Activated CD4-positive, alpha-beta T cell treated with anti-CD3 and anti-CD28 coated beads, Interleukin-2, amount 10 ng/mL, durations not matched to agents 7 days and 5 days (primary cell): ENCODE measurements at places on chromosomes 13 and 19. TPM values are rescaled to one million over a fixed set of nuclear protein-coding genes. Genes with fewer than 3 reads are reported as not detected.
A peak's percentile ranks its signal among the peaks of the same experiment; 100 is the strongest.

Gene ATXN8OS
- total RNA-seq, result not detected

Gene MEDAG
- not detected for total RNA-seq

Gene SKA3
- total RNA-seq, result 42.2 TPM

Gene ARL11
- total RNA-seq, result 2.1 TPM

Gene INTS6
- 47.9 TPM for total RNA-seq

Gene OXGR1
- total RNA-seq, result not detected

DNA sequence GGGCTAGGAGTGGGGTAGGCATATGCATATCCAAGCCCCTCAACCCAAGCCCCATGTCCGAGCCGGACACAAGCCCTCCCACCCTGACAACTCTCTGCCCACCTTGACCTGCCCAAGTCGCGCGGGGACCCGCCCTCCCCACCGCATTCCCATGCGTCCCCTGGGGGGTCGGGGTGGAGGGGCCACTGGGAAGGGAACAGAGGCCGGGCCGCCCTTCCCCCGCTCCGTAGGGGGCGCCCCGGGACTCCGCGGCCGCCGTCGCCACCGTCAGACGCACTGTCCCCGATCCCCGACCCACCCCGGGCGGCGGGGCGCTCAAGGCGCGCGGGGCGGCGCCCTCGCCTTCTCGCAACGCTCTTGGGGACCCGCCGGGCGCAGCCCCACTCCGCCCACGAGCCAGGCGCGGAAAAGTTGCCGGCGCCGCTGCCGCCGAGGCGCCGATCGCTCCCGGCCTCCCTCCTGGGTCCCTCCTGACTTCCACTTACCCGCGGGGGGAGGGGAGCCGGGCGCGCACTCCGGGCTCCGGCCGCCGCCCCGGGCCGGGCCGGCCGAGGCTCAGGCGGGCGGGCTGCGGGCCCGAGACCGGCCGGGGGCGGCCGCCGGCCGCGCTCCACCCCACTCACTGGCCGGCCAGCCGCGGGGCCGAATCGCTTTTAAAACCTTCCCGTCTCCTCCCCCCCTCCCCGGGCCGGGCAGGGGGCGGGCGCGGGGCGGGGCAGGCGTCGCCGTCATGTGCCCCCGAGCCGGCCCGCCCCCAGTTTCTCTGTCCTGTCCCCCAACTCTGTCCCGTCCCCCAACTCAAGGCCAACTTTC is 34.4 kb upstream of the NANOS3 start:
- peaks cover 34% of the 10 kb centered on the region for H3K36me3 ChIP-seq
- DNase-seq, result peak; percentile 70
- H3K4me3 ChIP-seq, result peak overlapping the region; percentile 94
- no peaks in the 10 kb centered on the region for H3K27me3 ChIP-seq

- no peak overlapping the region for H3K27ac ChIP-seq
- no peaks in the 10 kb centered on the region for H3K36me3 ChIP-seq
- H3K4me3 ChIP-seq, result no peak overlapping the region
- peaks cover 11% of the 10 kb centered on the region for H3K27me3 ChIP-seq
- DNase-seq, result no peak
These were observed 3.4 kb downstream of the ITGBL1 start for GRCh38 chr13:101455863-101456262.

GRCh38 chr19:29574510-29574909 is 31.6 kb upstream of the POP4 start:
- H3K4me3 ChIP-seq, result no peak overlapping the region
- H3K36me3 ChIP-seq, result no peaks in the 10 kb centered on the region
- no peak overlapping the region for H3K27ac ChIP-seq
- peaks cover 1% of the 10 kb centered on the region for H3K4me1 ChIP-seq

DNA sequence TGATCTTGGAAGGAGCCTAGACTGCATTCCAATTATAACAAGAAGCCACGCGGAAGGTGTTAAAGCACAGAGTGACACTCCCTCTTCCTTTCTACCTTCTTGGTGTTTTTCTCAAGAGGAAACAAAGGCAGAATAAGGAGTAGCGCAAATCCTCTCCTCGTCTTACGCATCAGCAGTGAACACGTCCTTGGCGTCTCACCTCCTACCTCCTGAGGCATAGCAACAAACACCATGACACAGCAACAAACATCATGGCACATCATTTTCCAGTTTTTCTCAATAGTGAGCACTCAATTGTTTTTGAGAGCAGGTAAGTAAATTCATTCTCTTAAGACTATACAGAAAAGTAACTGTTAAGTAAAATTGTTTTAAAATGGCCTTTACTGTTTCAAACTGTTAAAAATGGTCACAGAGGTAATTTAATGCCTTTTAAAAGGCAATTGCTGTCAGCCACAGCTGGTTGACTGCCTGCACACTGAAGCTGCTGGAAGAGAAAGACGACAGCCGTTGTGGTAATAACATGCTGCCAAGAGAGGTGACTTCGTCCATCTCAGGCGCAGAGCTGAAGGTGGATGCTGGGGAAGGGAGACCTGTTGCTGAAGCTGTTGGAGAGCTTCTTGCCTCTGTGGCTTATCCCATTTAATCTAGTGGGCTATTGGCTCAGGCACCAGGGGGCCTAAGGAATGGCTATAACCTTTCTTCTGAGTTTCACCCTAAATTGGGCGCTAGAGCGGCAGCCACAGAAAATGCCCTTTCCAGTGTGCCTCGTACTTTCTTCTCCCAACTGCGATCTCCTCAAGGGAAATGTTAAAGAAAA is 703.7 kb downstream of the UQCRFS1 start:
- no peaks in the 10 kb centered on the region for H3K36me3 ChIP-seq
- no peak for DNase-seq
- no peak overlapping the region for H3K4me3 ChIP-seq

GRCh38 chr13:113672002-113672651 is 5.1 kb downstream of the GRK1 start:
- H3K27me3 ChIP-seq, result no peaks in the 10 kb centered on the region
- H3K4me1 ChIP-seq, result no peaks in the 10 kb centered on the region
- no peak for DNase-seq
- peak overlapping the region; percentile 0 for H3K27ac ChIP-seq
- no peaks in the 10 kb centered on the region for H3K36me3 ChIP-seq

DNA sequence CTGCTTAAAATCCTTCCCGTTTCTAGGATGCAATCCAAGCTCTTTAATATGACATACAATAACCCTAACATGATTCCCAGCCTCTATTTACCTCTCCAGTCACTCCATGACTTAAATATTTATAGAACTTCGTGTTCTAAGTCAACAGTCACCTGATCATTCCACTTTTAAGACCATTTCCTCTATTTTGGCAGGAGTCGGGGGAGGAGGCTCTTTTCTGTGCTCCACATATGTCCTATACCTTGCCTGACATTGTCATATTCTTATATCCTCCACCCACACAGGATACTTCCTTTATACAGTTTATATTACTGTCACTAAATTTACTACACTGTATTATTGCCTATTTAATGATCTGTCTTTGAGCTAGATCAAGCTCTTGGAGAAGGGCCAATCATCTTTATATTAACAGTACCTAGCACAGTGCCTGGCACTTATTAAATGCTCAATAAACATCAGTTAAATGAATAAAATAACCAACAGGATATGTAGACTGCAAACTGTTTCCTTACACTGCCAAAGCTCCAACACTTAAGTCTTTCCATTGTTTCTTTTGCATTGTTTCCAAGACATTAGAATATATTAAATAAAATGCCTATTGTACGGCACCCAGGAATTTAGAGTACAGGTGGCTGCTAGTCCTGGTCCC is 2.7 kb downstream of the ARGLU1 start:
- H3K27me3 ChIP-seq, result no peaks in the 10 kb centered on the region
- H3K4me1 ChIP-seq, result peaks cover 61% of the 10 kb centered on the region
- H3K27ac ChIP-seq, result peak overlapping the region; percentile 16
- peak overlapping the region; percentile 92 for H3K4me3 ChIP-seq
- peaks cover 29% of the 10 kb centered on the region for H3K36me3 ChIP-seq
